ENCODE measurements at places on chromosomes 4 and X. TPM values are rescaled to one million over a fixed set of nuclear protein-coding genes. Genes with fewer than 3 reads are reported as not detected.

CSAG3 gene
- not detected for total RNA-seq

CFAP47 gene
- total RNA-seq: 5.3 TPM

UCHL1 gene
- 93.4 TPM for total RNA-seq

FAM47A gene
- not detected for total RNA-seq

G6PD gene
- 47.2 TPM for total RNA-seq

PPP4R3C gene
- total RNA-seq: not detected

RASSF6 gene
- total RNA-seq: 2.5 TPM

PDZD4 gene
- total RNA-seq: 7.0 TPM

LONRF3 gene
- total RNA-seq: 106 TPM

P2RY8 gene
- 2.5 TPM for total RNA-seq

ABCG2 gene
- total RNA-seq: 13.4 TPM

DCHS2 gene
- total RNA-seq: 0.45 TPM

PROM1 gene
- total RNA-seq: 0.67 TPM

TGIF2LX gene
- not detected for total RNA-seq

HSFX1 gene
- total RNA-seq: 2.8 TPM

- H3K36me3 ChIP-seq: no peaks in the 10 kb centered on the region
- H3K27ac ChIP-seq: peak overlapping the region; percentile 38
- H3K4me3 ChIP-seq: peak overlapping the region; percentile 17
- no peaks in the 10 kb centered on the region for H3K4me1 ChIP-seq
Measured at GRCh38 chrX:119692191-119693039, 553 bp downstream of the SEPTIN6 start.

- H3K4me3 ChIP-seq: no peak overlapping the region
- H3K4me1 ChIP-seq: no peaks in the 10 kb centered on the region
- no peak overlapping the region for H3K27ac ChIP-seq
- H3K27me3 ChIP-seq: no peaks in the 10 kb centered on the region
- no peak for DNase-seq
- H3K36me3 ChIP-seq: no peaks in the 10 kb centered on the region
Measured at GRCh38 chr4:153418558-153418957, 47.6 kb upstream of the TMEM131L start.

DNA sequence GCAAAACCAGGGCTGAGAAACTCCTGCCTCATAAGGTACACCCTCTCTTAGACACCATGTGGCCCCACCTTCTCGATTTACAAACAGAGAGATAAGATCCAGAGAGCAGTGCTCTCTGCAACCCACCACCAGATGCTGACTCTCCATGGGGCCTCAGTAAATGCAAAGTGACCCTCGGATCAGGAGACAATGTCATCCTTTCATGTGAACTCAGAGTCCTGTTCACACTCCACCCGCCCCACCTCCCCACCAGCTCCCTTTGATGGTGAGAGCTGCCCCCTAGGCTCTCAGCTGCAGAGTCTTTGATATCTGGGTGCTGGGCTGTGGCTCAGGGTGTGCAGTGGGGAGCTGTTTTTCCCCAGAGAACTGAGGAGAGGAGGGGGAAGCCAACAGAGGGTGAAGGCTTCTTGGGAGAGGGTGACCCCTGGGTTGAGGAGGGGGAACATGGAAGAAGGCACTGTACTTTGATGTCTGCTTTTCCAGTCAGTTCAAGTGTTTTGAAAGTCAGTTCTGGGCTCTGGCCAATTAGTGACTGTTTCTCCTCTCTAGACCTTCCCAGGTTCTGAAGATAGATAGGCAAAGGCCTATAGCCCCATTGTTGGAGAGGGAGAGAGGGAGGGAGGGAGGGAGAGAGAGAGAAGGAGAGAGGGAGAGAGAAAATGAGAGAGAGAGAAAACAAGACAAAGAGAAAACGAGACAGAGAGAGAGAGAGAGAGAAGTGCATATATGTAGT, 88.2 kb downstream of the SCD5 start:
- H3K4me1 ChIP-seq: peaks cover 26% of the 10 kb centered on the region
- H3K4me3 ChIP-seq: no peak overlapping the region
- H3K27me3 ChIP-seq: no peaks in the 10 kb centered on the region
- no peak for DNase-seq

DNA sequence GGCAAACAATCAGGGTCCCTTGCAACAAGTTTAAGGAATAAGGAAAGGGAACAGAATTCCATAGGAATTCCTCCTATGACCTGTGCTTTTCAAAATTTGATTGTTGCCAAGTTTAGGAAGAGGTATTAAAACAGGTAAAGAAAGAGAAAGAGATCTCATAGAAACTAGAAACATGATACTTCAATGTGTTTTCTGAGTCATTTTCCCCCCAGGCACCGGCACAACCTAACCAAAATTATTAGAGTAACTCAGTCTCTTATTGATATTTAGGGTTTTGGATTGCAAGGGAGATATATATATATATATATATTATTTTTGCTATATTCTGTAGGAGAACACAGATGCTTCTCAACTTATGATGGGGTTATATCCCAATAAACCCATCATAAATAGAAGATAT, 278.0 kb upstream of the DKK2 start:
- H3K36me3 ChIP-seq: no peaks in the 10 kb centered on the region
- no peak overlapping the region for H3K4me3 ChIP-seq
- no peak overlapping the region for H3K27ac ChIP-seq
- H3K27me3 ChIP-seq: no peaks in the 10 kb centered on the region
- DNase-seq: no peak

GRCh38 chr4:26434030-26434639, 56.1 kb downstream of the CCKAR start:
- H3K36me3 ChIP-seq: peaks cover 24% of the 10 kb centered on the region
- H3K27me3 ChIP-seq: no peaks in the 10 kb centered on the region
- DNase-seq: no peak
- H3K4me1 ChIP-seq: peaks cover 3% of the 10 kb centered on the region

DNA sequence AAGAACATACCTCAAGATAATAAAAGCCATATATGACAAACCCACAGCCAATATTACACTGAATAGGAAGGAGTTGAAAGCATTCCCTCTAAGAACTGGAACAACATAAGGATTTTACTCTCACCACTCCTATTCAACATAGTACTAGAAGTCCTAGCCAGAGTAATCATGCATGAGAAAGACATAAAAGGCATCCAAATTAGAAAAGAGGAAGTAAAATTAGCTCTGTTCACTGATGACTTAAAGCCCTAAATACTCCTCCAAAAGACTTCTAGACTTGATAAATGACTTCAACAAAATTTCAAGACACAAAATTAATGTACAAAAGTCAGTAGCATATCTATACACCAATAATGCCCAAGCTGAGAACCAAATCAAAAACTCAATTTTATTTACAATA, 235.7 kb downstream of the NKX6-1 start:
- H3K4me3 ChIP-seq: no peak overlapping the region
- H3K4me1 ChIP-seq: no peaks in the 10 kb centered on the region
- no peaks in the 10 kb centered on the region for H3K36me3 ChIP-seq
- H3K27ac ChIP-seq: no peak overlapping the region
- H3K27me3 ChIP-seq: no peaks in the 10 kb centered on the region

DNA sequence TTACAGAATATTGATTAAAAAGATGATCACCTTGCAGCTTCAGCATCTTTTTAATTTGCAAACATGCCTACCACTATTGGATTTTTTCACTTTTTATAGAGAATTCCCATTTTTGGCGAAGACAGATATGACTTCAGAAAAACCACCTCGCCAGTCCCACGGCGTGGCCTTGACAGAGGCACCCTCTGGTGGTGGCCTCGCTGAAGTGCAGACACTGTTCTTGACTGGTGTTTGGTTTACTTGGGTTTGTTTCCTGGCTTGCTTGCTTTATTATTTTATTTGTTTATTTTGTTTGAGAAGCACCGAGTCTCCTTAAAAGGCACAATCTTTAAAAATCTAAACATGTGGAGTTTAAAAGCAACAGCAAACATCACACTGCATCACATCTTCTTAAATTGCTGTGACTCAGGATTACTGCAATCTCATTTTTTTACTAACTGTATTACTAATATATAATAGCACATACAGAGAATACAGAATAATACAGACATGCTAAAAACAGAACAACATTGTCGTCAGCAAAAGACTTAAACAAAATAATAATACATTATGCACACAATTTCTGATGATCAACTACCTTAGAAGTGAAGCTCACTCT, 13.1 kb upstream of the AMTN start:
- peak; percentile 72 for DNase-seq
- H3K36me3 ChIP-seq: no peaks in the 10 kb centered on the region
- no peaks in the 10 kb centered on the region for H3K27me3 ChIP-seq

DNA sequence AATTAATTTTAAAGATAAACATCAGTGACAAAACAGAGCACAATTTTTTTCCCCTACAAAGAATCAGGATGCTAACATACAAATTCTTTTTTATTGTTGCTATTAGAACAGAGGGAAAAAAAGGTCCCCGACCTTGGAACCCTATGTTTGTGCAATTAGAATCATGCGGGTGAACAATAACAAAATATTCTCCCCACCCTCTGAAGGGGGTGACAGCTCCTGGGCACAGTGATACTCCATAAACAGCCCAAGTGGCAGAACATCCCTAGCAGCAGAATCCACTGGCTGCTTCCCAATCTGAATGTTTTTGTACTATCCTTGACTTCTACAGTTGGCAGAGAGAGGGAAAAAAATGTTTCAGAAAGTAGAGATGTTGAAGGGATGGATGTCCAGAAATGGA, 87.7 kb upstream of the TLL1 start:
- no peaks in the 10 kb centered on the region for H3K36me3 ChIP-seq
- no peak for DNase-seq
- no peaks in the 10 kb centered on the region for H3K4me1 ChIP-seq
- no peak overlapping the region for H3K4me3 ChIP-seq

DNA sequence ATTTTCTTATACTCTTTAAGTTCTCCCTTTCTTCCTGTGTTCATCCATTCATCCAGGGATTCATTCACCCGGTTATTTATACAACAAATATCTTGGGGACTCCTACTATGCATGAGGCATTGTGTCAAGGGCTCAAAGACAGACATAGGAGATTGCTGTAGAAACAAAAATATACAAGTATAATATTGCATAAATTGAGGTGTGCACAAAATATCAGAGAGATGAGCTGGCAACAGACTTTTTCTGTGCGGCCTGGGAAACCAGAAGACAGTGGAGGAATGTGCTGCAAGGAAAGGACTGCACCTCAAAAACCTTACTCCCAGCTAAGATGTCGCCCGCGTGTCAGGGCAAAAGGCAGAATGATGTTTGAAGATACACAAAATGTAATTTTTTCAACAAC, 9.6 kb downstream of the OTOP1 start:
- H3K4me1 ChIP-seq: no peaks in the 10 kb centered on the region
- no peak overlapping the region for H3K4me3 ChIP-seq
- no peak overlapping the region for H3K27ac ChIP-seq

DNA sequence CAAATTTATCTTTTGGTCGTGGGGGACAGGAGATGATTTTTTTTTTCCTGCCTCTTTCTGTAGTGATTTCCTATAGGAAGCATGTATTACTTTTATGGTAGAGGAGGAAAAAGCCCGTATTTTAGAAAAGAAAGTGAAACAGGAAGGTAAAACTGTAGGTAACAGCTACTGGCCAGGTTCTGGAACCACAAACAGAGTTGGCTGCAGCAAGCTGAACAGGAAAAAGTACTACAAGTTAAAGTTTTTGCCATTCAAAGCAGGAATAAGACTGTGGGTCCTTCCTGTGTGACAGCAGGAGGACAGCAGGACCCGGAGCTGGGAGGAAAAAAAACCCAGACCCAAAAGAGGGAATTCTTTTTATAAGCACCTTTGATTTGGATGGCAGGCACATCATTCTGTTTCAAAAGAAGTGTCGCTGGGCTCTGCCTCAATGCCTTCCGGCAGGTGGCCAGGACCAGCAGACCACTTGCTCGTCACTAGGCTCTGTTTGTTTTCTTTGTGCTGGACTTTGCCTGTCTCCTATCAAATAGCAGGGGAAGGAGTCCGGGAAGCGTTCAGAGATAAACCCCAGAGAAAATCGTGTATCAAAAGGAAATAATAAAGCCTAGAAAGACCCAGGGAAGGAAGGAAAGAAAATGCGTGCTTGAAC, 277.9 kb downstream of the ADGRA3 start:
- no peak overlapping the region for H3K4me3 ChIP-seq
- peak; percentile 45 for DNase-seq
- no peaks in the 10 kb centered on the region for H3K27me3 ChIP-seq
- H3K36me3 ChIP-seq: no peaks in the 10 kb centered on the region
- no peak overlapping the region for H3K27ac ChIP-seq

- H3K36me3 ChIP-seq: no peaks in the 10 kb centered on the region
- H3K27me3 ChIP-seq: no peaks in the 10 kb centered on the region
- H3K4me1 ChIP-seq: no peaks in the 10 kb centered on the region
- H3K27ac ChIP-seq: no peak overlapping the region
- no peak overlapping the region for H3K4me3 ChIP-seq
- no peak for DNase-seq
Measured at GRCh38 chr4:20538905-20539304, 161.4 kb upstream of the PACRGL start.

GRCh38 chr4:27966664-27967063, 1106.0 kb downstream of the STIM2 start:
- no peaks in the 10 kb centered on the region for H3K4me1 ChIP-seq
- no peaks in the 10 kb centered on the region for H3K27me3 ChIP-seq
- no peak overlapping the region for H3K4me3 ChIP-seq

GRCh38 chr4:185472103-185472542, 590 bp upstream of the CCDC110 start:
- H3K36me3 ChIP-seq: no peaks in the 10 kb centered on the region
- peak overlapping the region; percentile 79 for H3K27ac ChIP-seq
- H3K27me3 ChIP-seq: no peaks in the 10 kb centered on the region
- DNase-seq: no peak

GRCh38 chrX:64196606-64197005, 8.9 kb downstream of the AMER1 start:
- no peak overlapping the region for H3K27ac ChIP-seq
- no peaks in the 10 kb centered on the region for H3K4me1 ChIP-seq
- no peak for DNase-seq
- no peak overlapping the region for H3K4me3 ChIP-seq

- H3K27ac ChIP-seq: no peak overlapping the region
- H3K4me1 ChIP-seq: peaks cover 3% of the 10 kb centered on the region
- peaks cover 10% of the 10 kb centered on the region for H3K36me3 ChIP-seq
- no peak for DNase-seq
- no peaks in the 10 kb centered on the region for H3K27me3 ChIP-seq
- no peak overlapping the region for H3K4me3 ChIP-seq
Measured at GRCh38 chr4:184420402-184420801, 53.9 kb downstream of the IRF2 start.

- no peak overlapping the region for H3K27ac ChIP-seq
- no peaks in the 10 kb centered on the region for H3K27me3 ChIP-seq
- no peak overlapping the region for H3K4me3 ChIP-seq
- H3K4me1 ChIP-seq: no peaks in the 10 kb centered on the region
Measured at GRCh38 chr4:147725673-147726072, 6.2 kb upstream of the ARHGAP10 start.

DNA sequence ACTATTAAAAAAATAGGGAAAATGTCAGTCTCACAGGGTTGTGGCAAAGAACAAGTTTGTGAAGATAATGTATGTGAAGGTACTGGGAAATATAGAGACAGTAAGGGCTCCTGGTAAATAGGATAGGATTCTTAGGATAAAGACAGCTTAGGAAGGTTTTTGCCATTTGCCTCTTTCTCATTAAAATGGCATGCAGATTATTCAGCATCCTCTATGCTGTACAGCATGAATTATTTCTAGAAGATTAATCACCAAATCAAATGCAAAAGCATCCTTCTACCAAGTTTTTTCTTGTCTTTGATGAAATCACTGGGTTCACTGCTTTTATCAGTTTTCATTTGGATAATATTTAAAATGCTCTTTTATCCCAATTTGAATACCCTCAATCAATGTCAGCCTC, 142.8 kb downstream of the NDST3 start:
- H3K27me3 ChIP-seq: no peaks in the 10 kb centered on the region
- H3K4me1 ChIP-seq: no peaks in the 10 kb centered on the region
- H3K4me3 ChIP-seq: no peak overlapping the region
- H3K27ac ChIP-seq: no peak overlapping the region
- H3K36me3 ChIP-seq: no peaks in the 10 kb centered on the region

- H3K36me3 ChIP-seq: no peaks in the 10 kb centered on the region
- H3K4me1 ChIP-seq: no peaks in the 10 kb centered on the region
- H3K27me3 ChIP-seq: no peaks in the 10 kb centered on the region
- H3K4me3 ChIP-seq: no peak overlapping the region
- no peak overlapping the region for H3K27ac ChIP-seq
- no peak for DNase-seq
Measured at GRCh38 chrX:41580423-41581064, 108.2 kb upstream of the GPR34 start.
